ENCODE measurements at places on chromosomes 3 and 15.
A peak's percentile ranks its signal among the peaks of the same experiment; 100 is the strongest.

GRCh38 chr3:38585791-38586420 is 63.6 kb downstream of the SCN5A start:
- peak; percentile 29 for DNase-seq

- no peak for DNase-seq
These were observed 222.1 kb downstream of the FAM43A start for GRCh38 chr3:194907811-194908210.

DNA sequence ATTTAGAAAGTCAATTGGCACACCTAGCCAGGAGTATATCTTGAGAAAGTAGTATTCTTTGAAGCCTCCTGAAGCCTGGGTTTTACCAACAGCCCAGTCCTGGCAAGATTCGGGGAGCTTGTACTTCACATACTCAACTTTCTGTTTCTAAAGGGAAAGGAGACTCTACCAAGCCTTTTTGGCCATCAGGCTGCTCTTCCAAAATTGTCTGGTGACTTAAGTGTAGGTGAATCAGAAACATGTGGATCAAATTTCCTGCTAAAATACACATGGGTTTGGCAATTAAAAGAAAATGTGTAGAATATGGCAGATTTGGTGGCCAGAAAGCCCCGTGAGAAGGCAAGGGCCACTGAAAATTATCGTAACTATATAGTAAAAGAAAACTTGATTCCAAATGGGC is 15.9 kb upstream of the GREM1 start:
- DNase-seq, result no peak

- DNase-seq, result no peak
These were observed 242.6 kb upstream of the LRTM1 start for GRCh38 chr3:55170444-55170843.

GRCh38 chr15:88617790-88618189 is 3.4 kb upstream of the AEN start:
- DNase-seq, result no peak

DNA sequence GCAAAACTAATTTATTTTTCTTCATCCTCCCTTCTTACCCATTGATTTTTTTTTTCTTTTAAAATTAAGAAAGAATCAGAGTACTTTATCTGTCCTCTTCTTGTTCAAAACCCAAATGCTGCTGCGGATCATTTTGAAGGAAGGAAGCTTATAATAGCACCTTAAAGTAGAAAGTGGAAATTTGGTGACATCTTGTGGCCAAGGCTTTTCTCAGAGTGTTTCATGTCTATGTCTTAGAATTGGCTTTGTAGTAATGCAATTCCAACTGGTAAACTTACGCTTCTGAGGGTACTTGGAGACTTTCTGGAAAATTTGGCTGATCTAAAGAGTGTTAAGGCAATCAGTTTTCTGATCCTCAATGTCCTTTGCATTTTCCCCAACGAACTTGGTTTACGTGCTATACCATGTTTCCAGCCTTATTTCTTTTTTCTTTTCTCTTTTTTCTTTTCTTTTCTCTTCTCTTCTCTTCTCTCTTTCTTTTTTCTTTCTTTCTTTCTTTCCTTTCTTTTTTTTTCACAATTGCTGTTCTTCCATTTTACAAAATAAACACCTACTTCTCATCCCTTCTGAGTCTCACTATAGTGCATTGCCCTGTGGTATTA is 30.7 kb downstream of the C3orf38 start:
- DNase-seq, result no peak

DNA sequence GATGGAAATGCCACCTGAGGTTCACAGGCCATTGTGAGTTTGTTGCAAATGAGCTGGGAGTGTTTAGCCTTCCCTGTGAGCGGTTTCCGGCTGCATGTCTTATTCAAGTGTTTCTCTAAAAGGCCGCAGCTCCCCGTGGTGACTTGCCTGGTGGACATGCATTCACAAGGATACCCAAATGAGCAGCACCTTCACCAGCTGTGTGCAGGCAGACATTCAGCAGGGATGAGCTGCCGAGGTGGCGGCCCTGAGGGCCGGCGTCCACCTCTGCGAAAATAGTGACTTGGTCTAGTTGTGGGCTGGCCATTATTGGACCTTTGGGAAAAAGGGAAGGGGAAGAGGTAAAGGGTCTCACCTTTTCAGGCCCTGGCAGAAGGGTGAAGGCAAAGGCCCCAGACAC is 23.4 kb downstream of the SPSB4 start:
- no peak for DNase-seq

GRCh38 chr3:194487289-194488054 is 670 bp upstream of the ATP13A3 start:
- DNase-seq, result no peak

- DNase-seq, result peak; percentile 76
These were observed 17.9 kb downstream of the IL12A start for GRCh38 chr3:160006282-160007163.

- no peak for DNase-seq
These were observed 809.2 kb downstream of the NAALADL2 start for GRCh38 chr3:175668300-175668699.

DNA sequence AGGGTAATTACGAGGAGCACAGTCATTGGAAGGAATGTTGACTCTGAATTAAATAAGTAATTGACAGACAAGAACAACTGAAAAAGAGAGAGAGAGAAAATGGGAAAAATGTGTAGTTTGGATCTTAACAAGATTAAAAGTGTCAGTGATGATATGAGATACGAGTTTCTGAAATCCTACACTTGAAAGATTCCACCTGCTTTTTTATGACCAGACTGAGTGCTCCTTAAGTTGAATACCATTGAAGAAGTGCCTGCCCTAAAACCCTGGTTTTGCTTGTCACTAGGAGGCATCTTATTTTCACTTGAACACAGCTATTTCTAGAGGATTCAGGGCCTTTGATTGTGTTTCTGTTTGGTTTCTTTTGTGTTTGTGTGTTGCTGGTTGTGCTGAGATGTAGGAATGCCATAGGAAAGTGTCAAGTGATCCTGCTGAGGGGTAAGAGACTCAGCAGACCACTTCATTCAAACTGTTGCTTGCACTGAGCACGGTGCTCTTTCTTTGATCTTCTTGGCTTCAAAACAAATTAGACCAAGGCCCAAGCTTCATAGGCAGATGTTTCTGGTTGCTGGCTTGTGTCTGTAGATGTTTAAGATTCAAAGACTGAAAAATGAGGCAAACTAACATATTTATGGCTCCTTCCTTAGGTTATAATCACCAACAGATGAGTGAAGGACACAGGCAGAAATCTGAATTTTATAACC is 17.2 kb upstream of the ABHD10 start:
- DNase-seq, result no peak

DNA sequence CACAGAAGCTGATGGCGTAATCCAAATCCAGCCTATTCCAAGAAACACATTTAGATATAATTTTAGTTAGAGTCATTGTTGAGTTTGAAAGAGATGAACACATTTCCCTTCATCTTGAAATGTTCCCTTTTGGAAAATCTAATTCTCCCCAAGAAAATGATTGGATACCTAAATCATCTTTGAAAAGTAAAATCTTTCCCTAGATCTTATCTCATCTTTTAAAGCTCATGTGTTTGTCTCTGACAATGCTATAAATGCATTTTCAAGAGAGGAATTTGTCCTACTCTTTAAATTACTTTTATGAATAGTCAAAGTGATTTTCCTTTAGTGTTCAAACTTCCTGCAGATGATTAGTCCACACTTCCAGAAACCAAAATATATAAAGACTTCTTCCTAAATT is 82.6 kb upstream of the CNTN6 start:
- no peak for DNase-seq

- DNase-seq, result no peak
These were observed 62.7 kb downstream of the PXYLP1 start for GRCh38 chr3:141294301-141294700.

DNA sequence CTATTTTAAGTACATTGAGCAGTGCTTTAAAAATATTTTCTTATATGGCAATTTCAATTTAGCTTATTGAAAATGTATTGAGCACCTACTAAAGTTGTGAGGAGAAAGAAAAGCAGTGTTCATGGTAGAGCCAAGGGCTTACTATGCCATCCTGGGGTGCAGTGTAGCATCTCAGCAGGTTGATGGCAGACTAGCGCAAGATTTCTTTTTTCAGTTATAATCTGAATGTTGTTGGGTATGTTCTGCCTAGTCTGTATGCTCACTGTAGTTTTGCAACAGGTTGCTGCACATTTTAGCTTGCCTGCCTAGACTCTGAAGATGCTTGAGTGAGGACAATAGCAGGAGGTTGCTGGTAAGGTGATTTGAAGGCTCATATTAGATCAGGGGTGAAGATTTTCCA is 103.1 kb upstream of the UNC13C start:
- DNase-seq, result no peak

DNA sequence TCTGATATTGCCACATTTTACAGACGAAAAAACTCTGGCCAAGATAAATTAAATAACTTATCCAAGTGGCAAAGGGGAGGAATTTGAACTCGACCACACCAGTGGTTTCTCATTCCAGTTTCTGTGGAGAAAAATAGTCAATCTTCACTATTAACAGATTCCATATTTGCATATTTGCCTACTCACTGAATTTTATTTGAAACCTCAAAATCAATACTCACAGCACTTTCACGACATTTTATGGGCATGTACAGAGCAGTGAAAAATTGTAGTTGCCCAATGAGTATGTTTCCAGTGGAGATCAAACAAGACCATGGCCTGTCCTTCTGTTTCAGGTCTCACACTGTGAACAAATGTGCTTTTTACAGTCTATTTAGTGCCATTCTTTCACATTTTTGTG is 374.3 kb downstream of the MAGI1 start:
- no peak for DNase-seq

DNA sequence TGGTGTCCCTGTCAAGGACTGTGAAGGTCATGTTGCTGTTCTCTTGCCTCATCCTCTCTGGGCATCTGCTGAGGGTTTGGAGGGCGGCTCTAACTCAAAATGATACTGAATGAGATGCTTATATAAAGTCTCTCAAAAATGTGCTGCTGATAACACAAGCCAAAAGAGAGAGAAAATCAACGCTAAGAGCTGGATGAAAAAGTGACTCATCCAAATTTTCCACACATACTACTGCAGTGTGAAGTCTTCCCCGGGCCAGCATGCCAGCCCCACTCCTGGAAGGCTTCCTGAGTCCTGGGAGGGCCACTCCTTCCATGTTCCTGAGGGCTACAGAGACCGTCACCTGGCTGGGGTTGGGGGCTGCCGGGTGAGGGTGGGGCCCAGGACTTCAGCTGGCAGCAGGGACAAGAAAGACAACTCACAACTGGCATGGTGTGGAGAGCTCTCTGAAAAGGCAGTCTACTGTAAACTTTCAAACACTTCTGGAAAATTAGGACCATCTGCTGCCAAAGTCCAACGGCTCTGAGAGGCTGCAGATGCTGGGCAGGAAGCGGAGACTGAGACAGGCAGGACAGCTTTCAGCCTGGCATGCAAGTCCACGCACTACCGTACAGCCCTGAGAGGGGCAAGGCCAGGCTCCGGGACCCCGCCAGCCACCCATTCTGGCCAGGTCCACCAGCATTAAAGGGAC is 200.3 kb downstream of the ADAMTS17 start:
- no peak for DNase-seq
